ENCODE measurements at places on chromosomes 5 and 9.

GRCh38 chr9:135790356-135790755 lies 88.4 kb downstream of the KCNT1 start:
- no peak for DNase-seq

DNA sequence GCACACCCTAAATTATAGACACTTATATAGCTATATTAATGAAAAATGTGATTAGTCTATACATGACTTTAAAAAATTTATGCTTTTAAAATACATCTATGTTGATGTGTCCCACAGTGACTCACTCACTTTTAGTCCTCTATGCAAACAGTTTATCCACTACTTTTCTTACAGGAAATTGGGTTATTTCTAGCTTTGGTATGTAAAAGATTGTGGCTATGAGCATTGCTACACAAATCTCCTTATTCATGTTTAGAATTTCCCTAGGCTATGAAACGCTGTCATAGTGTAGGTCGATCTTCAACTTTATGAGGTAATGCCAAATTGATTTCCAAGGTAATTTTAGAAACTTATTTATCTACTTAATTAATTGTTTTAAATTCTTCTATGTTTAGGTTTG lies 687.4 kb downstream of the PRR16 start:
- no peak for DNase-seq

DNA sequence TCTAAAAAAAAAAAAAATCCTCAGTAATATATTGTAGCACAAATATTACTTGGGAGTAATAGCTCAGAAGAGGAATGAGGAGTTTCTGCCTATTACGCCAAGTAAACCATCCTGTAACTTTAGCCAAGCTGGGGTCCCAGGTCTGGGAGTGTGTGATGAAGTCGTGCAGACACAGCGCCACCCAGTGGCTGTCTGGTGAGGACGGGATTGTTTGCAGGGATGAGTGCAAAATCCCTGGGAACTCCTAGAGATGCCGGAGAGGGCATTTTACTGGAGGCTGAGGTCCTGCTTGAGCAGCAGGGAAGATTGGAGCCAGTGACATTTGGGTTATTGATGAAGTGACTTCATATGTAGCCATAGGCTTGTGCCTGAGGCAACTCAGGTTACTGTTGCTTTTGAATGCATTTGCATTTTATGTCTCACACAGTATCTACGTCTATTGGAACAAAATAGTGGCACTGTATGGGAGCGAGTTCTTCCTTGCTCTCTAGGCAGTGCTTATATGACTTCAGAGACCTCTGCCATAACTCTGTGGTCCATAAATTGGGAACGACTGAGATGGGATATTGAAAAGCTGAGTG lies 72.8 kb downstream of the PSAT1 start:
- DNase-seq, result peak; percentile 14

DNA sequence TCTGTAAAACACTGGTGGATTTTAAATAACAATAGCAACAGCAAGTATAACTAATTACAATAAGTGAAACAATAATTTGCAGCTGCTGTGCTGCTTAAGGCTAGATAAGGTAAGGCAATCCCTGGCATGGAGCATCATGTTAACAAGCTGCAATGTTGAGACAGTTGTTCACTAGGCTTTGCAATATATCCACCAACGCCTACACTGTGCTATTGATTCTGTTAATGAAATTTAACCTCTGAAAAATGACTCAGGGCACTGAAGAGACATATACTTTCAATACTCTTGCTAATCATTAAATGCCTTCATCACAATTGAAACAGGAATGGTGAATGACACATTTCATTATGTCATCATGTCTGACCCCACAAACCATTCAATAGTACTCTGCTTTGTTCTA lies 255.0 kb downstream of the EFNA5 start:
- DNase-seq, result no peak

GRCh38 chr5:82534986-82535385 lies 256.8 kb upstream of the RPS23 start:
- DNase-seq, result no peak

DNA sequence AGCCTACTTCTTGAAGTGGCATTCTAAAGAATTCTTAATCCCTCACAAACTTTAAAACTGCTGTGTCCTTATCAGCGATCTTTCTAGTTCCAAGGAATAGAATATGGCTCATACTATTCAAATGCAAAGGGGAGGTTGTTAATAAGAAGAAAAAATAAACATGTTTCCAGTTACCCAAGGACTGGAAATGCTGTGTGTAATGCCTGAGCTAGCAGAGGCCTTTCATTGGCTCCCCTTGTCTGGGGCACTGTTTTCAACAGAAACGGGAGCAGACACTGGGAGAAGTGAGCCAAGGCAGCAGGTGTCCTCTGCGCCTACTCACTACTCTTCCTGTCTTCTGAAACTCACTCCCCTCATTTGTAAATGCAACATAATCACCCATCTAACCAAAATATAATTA lies 253.0 kb downstream of the MARCHF11 start:
- no peak for DNase-seq

DNA sequence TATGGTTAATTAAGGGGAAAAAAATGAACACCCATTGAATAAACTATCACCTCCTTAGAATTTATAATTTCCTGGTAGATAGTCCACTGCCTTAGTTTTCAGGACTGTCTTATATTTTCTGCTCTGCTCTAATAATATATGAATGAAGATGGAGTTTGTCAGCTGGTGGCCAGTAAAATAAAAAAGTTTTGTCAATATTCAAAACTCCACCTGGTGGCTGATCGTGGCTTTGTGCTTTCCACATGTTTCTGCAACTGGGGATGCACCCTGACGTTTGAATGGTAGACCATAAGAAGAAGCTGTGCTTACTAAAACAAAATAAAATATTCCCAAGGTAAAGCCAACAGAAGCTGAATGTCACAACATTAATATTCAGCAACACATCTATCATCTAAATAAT lies 286.6 kb upstream of the IZUMO3 start:
- DNase-seq, result no peak

- no peak for DNase-seq
These were observed 10.4 kb downstream of the TMOD1 start for GRCh38 chr9:97511655-97512427.

GRCh38 chr5:42944989-42945388 lies 95.1 kb downstream of the ANXA2R start:
- no peak for DNase-seq

DNA sequence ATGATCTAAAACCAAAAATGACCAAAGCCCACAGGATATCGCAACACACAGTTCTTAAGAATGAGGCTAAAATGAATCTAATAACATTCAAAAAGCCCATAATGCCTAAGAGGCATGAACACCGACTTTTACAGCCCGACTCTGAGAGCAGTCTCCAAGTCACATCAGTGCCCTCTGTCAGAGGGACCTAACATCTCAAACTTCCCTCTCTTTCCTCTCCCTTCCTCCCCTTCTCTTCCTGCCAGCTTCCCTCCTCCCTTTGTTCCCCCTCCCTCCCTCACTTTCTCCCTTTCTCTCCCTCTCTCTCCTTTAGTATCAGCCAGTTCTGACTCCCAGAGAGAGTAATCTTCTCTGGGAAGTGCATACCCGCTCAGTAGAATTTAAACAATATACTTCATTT lies 154.4 kb downstream of the GLIS3 start:
- DNase-seq, result no peak

- DNase-seq, result no peak
These were observed 8.9 kb downstream of the ZBTB34 start for GRCh38 chr9:126869368-126869767.

DNA sequence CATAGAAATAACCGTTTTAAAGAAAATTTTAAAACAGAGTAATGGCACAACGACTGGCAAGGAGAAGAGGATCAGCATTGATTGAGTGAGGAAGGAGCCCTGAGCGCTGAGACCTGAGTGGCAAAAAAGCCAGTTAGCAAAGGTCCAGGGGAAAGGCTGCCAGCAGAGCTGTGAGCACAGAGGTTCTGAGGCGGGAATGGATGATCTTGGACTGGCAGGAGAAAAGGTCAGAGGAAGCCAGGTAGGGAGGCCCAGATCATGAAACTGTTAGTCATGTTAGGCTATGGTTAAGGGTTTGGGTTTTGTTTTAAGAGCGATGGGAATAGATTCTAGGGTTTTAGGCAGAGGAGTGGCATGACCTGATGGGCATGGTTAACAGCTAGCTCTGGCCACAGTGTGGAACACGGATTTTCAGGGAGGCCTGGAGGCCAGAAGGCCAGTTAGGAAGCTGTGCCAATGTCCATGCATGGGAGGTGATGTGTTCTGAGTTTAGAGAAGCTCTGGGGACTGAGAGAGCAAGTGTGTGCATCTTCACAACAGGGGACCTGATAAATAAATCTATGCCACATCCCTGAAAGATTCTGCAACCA lies 57.7 kb upstream of the GALNT10 start:
- DNase-seq, result no peak

GRCh38 chr5:153520952-153521351 lies 30.5 kb downstream of the GRIA1 start:
- no peak for DNase-seq

DNA sequence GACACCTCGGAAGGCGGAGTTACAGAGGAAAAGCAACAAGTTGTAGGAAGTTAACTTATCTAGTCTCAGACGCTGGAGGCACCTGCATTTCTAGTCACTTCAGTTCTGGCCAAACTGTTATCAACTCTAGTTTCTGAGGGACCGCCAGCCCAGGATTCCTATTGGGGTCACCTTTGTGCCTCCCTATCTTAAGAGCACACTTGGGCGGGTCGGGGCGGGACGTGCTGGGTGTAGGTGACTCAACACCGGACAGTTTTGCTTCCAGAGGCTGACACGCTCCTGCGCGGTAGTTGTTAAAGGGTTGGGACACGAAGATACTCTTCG lies 679 bp upstream of the KDM4C start:
- DNase-seq, result peak; percentile 66

DNA sequence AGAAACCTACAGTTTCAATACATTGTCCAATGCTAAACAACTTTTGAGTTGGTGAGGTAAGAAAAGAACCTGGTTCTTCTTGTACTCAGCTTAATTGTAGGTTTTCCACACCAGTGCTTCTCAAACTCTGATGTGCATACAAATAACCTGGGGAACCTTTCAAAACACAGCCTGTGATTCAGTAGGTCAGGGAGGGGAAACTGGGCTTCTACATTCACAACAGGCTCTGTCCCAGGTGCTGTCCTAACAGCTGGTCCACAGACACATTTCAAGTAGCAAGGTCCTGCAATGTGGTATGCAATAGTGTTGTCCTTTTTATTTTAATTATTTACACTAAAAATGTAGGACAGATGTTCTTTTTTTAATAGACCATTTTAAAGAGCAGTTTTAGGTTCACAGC lies 47.4 kb upstream of the SNCAIP start:
- DNase-seq, result no peak

DNA sequence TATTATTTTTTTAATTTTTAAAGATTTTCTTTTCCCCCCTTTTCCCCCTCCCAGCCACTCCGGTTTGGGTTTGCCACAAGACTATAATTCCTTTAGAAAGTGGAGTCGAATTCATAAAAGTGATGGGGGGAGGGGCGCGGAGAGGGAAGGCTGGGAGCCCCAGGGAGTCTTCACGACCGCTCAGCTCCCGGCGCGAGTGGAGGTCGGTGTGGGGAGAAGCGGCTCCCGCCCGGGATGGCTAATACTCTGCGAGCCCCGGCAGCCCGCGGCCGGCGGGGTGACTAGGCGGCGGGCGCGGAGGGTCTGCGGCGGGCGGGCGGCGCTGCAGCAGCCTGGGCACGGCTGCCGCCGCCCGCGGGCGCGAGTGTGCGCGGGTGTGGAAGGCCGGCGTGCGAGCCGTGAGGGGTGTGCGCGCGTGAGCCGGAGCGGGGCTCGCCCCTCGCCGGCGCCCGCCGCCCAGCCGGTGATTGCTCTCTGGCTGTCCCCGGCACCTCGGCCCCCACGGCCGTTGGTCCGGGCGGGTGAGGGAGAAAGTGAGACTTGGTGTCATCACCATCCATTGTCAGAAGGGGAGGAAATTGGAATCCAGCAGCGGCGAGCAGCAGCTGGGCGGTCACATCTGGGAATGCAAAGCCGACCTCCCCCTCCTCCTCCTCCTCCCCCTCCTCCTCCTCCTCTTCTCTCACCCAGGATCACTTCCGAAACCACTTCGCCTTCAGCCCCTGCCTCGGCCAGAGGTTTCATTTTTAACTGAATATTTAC lies at the start of gene PARP8:
PARP8 (plus strand) TSS at position 377 of the 762 bp plus-strand sequence. CDS start 459 bp downstream, outside the sequence.
- DNase-seq, result no peak

DNA sequence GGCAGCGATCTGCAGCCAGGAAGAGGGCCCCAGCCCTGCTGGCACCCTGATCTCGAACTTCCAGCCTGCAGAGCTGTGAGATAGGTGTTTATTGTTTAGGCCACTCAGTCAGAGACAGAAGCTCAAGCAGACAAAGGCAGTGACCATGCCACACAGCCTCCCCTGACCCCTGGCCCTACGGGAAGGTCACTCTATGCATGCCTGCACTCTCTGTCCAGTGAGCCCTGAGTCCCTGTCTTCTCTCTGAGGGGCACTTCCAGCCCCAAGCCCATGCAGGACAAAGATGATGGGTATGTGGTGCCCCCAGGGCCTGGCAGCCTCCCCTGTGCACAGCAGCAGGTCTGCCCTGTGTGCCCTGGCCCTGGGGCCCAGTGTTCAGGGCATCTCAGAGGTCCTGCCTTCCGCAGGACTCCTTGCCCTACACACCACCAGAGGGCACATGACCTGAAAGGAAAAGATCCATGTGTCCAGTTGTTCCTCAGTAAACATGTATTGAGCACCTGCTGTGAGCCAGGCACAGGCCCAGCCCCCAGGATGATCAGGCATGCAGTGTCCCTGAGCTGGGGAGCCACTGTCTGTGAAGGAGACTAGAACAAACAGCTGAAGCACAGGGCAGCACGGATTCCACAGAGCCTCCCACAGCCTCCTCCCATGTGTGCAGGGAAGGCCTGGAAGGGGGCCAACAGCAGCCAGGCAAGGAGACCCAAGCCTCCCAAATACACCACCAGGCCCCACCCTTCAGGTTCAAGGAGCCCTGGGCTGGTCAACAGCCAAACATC lies 109.3 kb downstream of the ATPSCKMT start:
- no peak for DNase-seq

DNA sequence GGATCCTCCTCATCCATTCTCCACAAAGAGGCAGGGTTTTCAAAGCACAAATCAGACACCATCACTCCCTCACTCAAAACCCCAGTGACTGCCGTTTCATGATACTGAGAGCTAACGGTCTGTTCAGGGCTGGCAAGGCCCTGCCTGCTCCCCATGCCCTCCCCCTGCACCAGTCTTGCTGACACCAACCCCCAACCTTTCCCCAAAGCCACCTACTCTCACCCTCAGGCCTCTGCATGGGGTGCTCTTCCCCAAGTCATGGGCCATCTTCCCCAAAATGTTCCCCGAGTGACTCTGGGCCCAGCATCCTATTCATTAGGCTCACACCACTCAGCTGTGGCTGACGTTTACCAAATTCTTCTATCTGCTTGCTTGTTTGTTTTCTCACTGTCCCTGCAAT lies 21.7 kb upstream of the OLFM1 start:
- DNase-seq, result no peak

- no peak for DNase-seq
These were observed 262.0 kb upstream of the C9orf72 start for GRCh38 chr9:27835286-27835685.

DNA sequence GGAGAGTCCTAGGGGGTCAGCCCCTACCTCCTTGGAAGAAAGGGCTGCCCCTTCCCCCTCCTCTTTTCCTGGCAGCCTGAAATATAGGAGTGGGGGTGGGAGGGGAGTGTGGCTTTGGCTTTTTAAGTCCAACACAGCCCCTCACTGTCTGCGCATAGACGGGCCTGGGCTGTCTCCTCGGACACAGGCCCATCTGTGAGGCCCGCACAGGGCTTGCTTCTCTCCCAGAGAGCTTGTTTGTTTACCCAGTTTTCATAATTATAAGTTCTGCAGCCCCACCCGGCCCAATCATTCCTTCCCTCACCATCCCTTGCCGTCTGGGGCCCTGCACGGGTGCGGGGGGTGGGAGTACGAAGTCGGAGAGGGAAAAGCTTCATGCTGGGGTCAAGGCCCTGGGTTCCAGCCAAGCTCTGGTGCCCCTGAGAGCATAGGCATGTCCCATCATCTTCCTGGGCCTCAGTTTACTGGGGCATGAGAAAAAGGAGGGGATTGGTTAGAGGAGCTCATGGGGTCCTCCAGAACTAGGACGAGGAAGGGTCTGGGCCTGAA lies 54.0 kb upstream of the STXBP1 start:
- DNase-seq, result no peak

All from NCI-H1092 (cell line).